ENCODE measurements at places on chromosomes 2 and 18.

DNA sequence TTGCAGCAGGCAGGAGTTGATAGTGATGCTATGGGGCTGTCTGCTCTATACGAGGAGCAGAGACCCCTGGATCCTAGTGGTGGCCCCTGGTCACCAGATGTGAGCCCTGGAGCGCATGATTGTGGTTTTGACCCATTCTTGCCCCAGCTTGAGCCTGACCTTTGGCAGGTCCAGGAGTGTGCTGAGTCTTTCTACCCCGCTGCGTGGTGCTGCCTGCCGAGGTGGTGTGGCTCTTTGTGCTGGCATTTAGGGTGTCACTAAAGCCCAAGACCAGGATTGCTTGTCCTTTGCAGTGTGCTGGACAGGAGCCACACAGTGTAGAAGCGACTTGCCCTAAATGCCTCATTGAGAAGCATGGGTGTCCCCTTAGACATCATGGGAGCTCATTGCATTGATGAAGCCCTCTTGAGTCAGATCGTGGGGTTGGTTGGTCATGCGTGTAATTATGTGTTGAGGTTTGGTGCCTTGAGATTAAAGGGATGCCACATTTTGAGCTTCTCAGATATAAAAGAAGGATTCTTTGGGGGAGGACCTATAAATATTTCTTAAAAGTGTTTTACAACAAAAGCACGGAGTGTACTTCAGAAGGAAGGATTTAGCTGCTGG, 88.3 kb downstream of the AGAP1 start:
- DNase-seq = no peak

DNA sequence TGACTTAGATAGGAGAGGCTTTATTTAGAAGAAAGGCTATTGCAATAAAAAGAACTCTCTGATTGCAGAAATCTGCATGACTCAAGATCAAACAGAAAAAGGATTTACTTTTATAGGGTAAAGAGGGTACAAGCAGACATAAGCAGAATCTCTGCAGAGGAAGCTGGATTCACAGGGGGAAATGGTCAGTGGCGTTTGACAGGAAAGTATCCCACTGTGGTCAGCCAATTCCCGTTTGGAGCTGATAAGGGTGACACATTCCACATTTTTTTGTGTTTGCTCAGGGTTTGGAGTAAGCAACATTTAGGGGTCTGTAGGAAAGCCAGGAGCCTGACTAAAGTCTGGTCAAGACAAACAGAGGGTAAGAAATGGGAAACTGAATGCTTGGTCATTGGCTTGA, 23.9 kb upstream of the SCYGR5 start:
- DNase-seq = no peak

GRCh38 chr2:186526281-186526680, 40.2 kb downstream of the ZC3H15 start:
- DNase-seq = no peak

GRCh38 chr2:237026981-237027711, 58.5 kb upstream of the COPS8 start:
- DNase-seq = peak; percentile 57

DNA sequence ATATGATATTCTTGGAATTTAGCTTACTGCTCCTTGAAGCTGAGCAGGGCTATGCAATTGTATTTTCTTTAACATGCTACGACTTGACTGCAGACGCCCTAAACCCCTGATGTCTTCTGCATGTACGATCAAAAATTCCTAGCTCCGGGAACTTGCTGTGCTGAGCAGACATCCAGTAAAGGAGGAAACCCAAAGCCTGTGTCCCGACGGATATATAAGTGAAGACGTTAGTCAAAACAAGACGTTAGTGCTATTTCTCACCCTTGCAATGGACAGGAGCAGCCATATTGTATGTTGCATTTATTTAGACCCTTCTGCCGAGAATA, 51.5 kb downstream of the SETBP1 start:
- DNase-seq = no peak

GRCh38 chr18:31884020-31884419, 58.9 kb downstream of the TRAPPC8 start:
- DNase-seq = no peak

- DNase-seq = no peak
Observed at GRCh38 chr2:171655586-171655985, 31.7 kb upstream of the DYNC1I2 start.

DNA sequence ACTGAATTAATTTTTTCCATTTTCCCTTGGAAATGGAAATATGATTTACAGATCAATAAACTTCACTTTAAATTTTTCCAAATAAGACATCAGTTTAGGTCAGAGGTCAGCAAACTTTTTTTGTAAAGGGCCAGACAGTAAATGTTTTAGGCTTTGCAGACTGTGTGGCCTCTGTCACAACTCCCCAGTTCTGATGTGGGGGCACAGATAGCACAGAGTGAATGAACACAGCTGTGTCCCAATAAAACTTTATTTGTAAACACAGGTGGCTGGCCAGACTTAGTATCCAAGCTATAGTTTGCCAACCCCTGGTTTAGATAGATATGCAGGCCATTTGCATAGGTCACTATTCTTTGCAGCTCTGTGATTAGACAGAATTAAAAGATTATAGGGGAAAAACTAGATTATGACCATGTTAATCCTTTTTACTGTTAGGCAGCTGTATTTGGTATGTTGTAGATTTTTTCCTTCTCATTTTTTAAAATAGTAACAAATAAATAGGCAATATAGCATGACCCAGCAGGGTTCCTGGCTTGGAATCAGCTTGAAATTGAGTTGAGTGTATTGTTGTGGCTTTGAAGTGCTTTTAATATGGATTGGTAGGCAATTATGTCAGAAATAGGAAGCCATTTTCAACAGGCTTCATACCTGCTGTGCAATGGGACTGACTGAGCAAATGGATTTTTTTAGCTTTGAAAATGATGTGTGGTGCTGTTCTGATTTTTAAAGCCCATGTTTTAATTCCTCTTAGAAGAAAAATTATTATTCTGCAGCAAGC, 59.7 kb downstream of the WDSUB1 start:
- no peak for DNase-seq

DNA sequence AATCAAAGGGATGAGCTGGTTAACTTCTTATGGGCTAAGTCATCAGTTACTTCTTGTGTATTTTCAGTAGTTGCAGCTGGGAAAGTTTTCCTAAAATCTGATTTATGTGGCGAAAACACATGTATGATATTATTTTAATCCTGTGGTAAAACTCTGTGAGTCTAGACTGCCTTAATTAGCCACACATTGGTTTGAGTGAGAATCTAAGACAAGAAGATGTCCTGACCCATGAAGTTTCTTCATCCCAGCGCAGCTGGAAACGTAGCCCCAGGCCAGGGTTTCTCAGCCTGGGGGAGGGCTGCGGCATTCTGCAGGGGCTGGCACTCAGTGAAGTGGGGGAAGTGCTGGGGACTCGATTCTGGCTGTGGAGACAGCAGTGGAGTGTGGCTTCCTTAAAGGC, 44.7 kb upstream of the INHBB start:
- no peak for DNase-seq

DNA sequence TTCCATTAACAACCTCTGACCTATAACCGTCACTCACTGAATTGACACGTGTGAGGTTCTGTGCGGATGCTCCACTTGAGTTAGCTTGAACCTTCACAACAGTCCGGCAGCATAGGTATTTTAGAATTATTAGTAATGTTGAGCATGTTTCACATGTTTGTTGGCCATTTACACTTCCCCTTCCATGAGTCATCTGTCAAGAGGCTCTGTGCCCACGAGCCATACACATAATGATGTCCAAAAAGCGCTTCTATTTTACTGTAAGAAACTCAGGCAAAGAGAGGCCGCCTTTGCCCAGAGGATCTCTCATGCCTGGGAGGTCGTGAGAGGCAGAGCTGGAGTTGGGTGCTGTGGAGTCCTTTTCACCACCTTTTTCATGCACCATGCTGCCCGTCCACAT, 28.9 kb upstream of the TMEM214 start:
- DNase-seq = no peak

- DNase-seq = no peak
Observed at GRCh38 chr2:149218497-149218896, 111.9 kb upstream of the LYPD6 start.

DNA sequence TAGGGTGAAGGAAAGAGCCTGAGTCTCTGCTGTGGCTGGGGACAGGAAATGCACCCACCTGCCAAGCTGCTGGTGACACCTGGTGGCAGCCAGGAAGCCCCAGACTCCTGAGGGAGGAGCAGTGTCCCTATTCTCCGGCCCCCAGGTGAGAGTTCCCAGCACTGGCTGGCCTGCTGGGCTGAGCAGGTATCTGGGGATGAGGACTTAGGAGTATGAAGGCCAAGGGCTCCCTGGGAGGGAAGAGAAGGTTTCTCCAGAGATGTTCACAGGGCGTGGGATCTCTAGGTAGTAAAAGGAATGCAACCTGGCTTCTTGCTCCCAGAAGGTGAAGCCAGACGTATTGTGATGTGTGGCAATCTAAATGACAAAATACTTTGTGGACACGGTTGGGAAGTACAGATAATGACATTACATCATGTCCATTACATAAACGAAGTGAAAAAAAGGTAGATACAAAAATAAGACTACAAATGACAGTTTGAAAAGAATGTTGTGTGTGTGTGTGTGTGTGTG, 75.8 kb upstream of the SLC1A4 start:
- peak; percentile 68 for DNase-seq

- peak; percentile 59 for DNase-seq
Observed at GRCh38 chr18:61893309-61893970, 633 bp upstream of the RNF152 start.

DNA sequence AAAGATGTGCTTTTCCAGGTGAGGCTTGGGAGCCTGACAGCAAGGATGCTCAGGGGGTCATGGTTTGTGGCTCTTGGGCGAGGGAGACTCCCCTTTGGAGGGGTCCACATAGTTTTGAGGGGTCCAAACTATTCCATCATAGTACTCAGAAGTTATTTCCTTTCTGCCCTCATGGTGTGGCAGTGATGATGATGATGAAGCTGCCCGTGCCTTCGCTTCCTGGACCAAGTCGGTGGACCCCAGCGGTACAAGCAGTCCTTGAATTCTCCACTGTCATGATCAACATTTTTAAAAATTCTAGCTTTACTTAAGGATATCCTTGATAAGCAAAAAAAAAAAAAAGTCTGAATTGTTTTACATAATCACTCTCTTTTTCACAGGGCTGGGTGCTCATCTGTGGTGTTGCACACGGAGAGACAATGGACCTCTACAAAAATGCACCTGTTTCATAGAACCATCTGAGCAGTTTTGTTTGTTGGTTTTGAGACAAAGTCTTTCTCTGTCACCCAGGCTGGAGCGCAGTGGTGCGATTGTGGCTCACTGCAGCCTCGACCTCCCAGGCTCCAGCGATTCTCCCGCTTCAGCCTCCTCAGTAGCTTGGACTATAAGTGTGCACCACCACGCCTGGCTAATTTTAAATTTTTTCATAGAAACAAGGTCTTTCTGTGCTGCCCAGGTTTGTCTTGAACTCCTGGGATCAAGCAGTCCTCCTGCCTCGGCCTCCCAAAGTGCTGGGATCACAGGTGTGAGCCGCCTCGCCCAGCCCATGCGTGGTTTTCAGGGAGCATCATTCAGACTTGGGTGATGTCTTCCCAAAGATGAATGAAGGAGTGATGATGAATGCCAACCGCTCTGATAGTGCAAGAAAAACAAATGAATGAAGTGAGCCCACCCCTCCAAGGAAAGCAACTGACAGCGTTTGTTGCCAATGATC, 271.4 kb upstream of the HDAC4 start:
- no peak for DNase-seq
